ENCODE measurements at places on chromosomes 7 and 10.

DNA sequence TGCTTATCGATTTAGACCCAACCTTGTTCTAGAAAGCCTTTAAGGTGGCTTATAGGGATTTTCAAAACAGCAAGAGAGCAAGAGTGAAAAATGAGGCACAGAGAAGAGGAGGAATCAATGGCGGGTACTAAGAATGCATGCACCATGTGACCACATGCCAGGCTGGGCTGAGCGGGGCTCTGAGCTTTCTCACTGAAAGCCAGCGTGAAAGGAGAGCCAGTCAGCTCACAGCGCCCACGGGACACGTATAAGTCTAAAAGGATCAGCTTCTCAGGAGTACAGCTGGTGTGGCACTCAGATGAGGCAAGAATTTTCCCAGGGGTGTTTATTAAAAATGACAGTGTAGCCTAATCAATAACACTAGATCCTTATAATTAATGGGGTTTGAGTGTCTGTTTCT lies 114.3 kb downstream of the SLIT1 start:
- no peak for DNase-seq

DNA sequence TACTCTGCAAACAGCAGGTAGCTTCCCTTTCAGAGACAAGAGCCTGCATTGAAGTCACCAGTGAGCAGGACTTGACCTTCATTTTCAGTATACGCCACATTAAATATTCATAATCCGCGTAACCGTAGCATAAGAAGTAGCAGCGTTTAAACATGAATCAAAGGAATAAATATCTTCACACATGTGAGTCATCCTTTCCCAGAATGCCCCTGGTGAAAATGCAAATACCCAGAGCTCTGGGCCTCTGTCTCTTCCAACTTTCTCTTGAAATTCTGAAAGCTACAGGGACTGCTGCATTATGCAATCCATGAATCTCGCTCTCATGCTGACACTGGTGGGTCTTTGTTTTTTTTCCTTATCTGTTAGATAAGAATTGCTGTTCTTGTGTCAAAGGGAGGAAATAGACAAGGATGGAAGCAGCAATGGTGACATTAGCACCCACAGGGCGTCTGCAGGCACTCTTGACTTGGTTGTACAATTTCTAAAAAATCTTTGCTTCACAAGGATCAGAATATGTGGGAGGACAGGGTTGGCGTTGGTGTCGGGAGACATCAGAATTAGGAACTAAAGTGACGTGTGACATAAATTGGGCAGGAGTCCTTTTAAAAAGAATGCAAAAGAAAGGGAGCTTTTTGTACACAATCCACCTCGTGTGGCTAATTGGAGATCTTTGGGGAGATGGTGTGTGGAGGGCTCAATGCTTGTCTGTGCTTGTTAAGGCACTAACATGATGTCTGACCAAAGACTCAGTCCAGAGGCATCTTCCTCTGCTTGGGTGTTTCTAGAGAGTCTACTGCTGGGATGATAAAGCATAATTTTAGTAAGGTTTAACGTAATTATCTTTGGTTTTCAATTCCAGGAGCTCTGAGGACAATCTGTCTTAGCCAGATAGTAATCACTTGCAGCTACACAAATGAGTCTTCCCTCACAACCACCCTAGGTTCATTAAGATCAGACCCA lies 390.3 kb downstream of the KCNMA1 start:
- no peak for DNase-seq

DNA sequence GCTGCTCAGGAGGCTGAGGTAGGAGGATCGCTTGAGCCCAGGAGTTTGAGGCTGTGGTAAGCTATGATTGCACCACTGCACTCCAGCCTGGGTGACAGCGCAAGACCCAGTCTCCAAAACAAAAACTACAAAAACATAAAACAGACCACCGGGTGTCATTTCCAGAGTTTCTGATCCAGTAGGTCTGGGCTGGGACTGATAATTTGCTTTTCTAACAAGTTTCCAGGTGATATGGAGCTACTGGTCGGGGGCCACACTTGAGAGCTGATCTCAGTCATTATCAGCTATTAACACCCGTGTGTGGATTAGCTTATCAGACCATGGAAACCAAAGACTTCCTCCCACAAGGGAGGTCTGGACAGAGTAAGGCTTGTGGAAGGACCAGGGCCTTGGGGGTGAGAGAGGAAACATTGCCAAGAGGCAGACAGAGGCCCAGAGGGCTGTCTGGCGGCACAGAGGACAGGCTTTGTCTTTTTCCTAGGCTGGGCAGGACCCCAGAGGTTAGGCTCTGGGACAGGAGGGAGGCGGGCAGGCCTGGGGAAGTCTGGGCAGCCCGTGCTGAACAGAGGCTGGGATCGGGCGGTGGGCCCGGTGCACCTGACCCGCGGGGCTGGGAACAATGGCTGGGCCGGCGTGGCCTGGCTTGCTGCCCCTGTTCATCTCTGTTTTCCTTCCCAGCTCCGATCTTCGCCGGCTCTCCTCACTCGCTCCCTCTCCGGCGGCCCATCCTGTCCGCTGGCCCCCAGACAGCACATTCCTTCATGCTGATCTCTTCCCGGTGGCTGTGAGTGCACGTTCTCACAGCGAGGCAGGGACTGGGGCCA lies 25.2 kb downstream of the TMEM270 start:
- no peak for DNase-seq

GRCh38 chr7:9083837-9084236 lies 650.4 kb downstream of the NXPH1 start:
- no peak for DNase-seq

DNA sequence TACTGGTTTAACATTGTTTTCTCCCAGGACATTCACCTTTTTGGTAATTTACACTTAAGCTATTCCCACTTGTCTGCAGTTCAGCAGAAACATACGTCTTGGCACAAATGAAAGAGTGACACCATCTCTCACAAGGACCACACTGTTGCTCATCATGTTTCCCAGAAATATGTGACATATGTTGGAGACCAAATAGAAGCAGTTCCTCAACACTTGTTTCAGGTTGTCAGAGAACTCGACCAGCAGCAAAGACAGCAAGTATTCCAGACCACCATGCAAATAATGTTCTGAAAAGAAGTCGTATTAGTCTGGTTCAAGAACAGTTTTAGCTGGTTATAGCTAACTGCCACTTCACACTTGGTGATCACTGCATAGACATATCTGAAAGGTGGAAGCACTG lies 81.3 kb upstream of the KLF6 start:
- no peak for DNase-seq

- DNase-seq: no peak
Measured at GRCh38 chr7:34844406-34844805, 186.4 kb downstream of the NPSR1 start.

GRCh38 chr10:129505500-129506075 lies 38.5 kb downstream of the MGMT start:
- no peak for DNase-seq

DNA sequence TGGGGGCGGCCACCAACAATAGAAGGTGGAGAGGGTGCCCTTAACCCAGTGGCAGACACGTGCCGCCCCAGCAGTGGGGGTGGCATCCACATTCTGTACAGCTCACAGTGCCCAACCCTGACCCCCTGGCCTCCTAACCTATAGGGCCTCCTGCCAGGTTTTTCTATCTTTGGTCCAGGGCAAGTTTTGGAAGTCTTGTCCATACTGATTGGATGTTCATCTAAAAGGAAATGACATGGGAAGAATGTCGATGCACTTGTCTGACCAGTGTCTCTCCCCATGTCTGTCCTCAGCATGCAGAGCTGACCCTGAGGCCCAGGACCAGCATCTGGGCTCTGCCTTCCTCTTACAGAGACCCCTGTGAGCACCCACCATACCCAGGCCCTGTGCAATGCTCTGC lies 32.3 kb upstream of the ANTXRL start:
- no peak for DNase-seq

DNA sequence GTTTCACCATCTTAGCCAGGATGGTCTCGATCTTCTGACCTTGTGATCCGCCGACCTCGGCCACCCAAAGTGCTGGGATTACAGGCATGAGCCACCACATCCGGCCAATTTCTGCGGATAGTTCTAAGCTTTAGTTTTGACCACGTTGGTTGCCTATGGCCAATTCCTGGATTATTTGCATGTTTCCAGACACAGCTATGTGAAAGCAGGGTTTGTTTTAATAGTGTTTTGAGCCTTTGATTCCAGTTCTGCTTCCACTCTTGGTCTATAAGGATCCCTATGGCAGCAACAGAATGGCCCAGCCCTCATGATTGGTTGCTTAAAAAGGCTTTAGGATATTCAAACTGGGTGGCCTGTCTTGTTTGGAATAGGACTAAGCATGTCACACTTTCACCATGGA lies 19.1 kb downstream of the SIRT1 start:
- no peak for DNase-seq

DNA sequence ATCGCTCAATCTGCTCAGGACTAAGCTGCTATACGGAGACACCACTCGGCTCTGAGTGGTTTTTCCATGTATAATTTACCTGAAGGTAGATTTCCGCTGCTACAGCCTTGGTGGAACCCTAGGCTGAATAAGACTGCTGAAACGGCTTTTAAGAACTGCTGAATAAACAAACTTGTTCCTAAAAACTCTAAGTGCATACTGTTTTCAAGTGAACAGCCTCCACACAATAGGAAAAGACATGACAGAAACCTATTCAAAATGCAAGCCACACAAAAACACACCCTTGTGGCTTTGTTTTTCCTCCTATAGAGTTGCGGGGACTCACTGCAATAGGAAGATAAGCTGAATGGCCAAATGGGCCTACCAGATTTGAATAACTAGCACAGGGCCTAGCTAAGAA lies 117.2 kb downstream of the UBE2H start:
- no peak for DNase-seq

DNA sequence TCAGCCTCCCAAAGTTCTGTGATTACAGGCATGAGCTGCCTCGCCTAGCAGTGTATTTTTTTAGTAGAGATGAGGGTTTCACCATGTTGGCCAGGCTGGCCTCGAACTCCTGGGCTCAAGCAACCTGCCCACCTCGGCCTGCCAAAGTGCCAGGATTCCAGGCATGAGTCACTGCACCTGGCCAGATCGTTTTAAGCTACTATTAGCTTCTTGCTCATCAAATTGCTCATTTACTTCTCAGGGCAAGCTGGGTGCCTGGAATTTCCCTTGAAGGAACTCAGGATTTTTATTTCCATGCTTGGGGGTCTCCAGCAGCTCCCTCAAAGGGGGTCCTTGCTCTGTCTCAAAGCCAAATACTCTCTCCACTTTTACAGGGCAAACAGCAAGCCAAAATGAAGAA lies 798.0 kb upstream of the AUTS2 start:
- DNase-seq: no peak

DNA sequence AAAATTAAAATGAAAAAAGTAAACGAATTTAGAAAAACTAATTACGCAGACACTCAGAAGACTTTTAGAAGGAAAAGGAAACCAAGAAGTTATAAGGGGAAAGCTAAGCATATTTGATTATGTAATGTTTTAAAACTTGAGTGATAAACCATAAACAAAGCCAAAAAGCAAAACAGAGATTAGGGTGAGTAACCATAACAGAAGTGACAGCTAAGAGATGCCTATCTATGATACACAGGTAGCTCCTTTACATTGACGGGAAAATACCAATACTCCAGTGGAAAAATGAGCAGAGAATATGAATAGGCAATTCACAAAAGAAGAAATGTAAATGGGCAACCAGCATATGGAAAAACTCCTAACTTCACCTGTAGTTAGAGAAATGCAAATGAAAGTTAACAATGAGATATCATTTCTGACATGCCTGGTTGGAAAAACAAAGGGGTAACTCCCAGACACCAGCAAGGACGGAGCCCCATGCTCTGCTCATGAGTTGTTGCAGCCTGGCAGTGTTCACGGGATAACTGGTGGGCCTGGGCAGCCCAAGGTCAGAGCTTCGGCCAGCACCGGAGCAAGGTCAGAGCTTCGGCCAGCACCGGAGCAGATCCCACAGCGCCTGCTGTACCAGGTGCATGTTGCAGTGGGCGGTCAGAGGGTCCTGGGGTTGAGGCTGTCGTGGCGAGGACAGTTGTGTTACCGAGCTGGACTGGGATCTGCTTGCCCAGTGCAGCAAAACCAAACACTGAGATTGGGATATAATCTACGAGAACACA lies 58.9 kb downstream of the ALOX5 start:
- DNase-seq: no peak

DNA sequence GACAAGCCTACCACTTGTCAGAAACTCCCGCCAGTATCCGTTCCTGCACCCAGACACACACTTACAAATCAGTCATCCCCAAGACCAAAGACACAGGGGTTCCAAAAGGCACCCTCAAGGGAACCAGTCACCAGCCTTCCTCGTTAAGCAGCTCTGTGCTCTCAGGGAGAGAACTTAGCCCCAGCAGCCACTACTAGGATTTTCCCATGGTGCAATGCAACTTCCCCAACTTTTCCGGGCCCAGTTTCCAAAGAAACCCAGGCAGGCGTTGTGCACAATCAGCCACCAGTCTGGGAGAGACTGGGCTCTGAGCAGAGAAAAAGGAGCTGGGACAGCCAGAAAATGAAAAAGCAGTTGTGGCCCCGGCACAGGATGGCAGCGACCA lies 1.2 kb downstream of the DLG5 start:
- DNase-seq: no peak

DNA sequence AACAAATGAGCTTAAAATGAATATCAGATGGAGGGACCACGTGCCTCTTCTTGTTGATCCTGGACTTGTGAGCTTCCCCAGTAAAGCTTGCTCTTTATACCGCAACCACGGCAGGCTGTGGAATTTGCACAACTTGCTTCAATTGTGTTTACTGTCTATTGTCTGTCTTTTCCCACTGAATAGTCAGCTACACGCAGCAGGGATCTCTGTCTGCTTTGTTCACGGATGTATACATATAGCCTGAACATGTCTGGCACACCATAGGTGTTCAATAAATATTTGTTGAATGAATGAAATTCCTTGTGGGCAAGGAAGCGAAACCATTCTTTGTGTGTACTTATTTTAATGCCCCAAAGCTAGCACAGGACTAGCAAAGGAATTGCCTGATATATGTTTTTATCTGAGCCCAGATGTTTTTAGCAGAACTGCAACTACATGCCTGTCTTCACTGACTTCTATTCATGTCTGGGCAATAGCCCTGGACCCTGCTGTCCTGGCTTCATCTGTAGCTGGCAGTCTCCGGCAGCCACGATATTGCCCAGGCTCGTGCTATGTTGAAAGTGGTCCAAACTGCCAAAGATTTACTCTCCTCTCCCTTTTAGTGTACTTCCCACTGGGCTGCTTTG lies 29.9 kb upstream of the IFRD1 start:
- DNase-seq: no peak

DNA sequence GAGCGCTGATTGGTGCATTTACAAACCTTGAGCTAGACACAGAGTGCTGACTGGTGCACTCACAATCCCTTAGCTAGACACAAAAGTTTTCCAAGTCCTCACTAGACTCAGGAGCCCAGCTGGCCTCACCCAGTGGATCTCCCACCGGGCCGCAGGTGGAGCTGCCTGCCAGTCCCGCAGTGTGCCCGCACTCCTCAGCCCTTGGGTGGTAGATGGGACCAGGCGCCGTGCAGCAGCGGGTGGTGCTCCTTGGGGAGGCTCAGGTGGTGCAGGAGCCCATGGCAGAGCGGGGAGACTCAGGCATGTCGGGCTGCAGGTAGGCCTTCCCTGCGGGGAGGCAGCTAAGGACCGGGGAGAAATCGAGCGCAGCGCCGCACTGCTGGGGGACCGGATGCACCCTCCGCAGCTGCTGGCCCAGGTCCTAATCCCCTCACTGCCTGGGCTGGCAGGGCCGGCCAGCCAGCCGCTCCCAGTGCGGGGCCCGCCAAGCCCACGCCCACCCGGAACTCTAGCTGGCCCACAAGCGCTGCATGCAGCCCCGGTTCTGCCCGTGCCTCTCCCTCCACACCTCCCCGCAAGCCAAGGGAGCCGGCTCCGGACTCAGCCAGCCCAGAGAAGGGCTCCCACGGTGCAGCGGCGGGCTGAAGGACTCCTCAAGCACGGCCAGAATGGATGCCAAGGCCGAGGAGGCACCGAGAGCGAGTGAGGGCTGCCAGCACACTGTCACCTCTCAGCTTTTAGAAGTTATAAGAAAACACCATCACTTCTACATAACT lies 128.9 kb downstream of the ZNF438 start:
- DNase-seq: no peak
